Large intestine (tissue), 12 donors: ENCODE measurements at places on chromosomes 3 and 15. TPM values are rescaled to one million over a fixed set of nuclear protein-coding genes. Genes with fewer than 3 reads are reported as not detected.

DNA sequence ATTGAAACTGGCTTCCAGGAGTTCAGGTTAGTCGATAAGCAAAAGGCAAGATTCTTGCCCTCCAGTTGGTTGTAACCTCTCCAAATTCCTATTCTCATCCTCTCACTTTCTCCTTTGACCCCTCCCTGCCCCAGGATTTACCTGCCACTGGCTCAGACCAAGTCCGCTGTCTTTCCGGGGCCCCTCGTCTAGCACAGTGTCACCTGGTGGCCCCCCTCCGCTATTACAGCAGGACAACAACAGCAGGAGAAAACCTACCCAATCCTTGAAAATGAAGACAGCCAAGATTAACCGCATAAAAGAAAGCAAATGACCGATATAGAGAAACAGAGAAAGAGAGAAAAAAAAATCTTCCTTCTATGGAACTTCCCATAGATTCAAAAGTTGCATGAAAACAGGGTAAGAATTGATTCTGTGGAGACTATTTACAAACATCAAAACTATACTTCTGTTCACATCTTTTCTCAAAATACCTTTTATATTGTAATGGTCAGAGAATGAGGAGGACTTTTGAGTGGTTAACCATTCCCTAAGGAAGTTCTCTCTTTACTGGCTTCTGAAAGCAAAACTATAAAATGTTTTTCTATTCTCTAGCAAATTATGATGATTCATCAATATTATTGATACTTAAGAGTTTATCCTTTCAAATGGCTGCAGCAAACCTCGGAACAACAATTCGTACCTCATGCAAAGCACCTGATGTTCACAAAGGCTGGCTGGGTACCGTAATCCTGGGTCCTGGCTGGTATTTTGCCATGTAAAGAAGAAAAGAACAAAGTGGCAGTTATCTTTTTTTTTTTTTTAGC lies 10.0 kb upstream of the ST8SIA2 start:
- H3K4me1 ChIP-seq: no peaks in the 10 kb centered on the region
- no peak for DNase-seq
- H3K4me3 ChIP-seq: no peak overlapping the region
- peaks cover 24% of the 10 kb centered on the region for H3K27me3 ChIP-seq

ALDH1A3 gene
- 23.8 TPM for polyA plus RNA-seq

DNA sequence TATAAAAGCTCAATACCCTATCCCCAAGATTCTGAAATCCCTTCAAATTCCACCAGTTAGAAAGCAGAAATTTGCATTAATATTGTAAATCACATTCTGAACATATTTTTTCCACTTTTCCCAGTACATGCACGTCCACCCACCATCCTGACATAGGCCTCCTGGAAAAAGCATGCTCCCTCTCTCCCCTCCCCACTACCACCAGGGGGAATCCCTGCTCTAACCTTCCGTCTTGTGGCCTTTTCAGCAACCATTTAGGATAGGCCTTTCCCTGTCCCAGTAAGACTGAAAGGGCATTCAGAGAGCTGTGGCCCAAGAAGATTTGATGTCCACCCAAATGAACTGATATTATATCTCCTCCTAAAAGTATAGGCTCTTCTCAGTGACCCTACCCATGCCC lies 182.1 kb downstream of the ARRDC4 start:
- no peak overlapping the region for H3K4me3 ChIP-seq
- no peak overlapping the region for H3K27ac ChIP-seq
- no peak for DNase-seq
- no peaks in the 10 kb centered on the region for H3K4me1 ChIP-seq
- no peaks in the 10 kb centered on the region for H3K27me3 ChIP-seq

- H3K27me3 ChIP-seq: no peaks in the 10 kb centered on the region
- no peaks in the 10 kb centered on the region for H3K4me1 ChIP-seq
- no peak overlapping the region for H3K4me3 ChIP-seq
- no peak overlapping the region for H3K27ac ChIP-seq
- DNase-seq: no peak
These were observed 56.3 kb downstream of the PPARG start for GRCh38 chr3:12345141-12345561.

A4GNT gene
- 0.07 TPM for polyA plus RNA-seq

GABRR3 gene
- not detected for polyA plus RNA-seq

- DNase-seq: peak; percentile 92
- no peaks in the 10 kb centered on the region for H3K36me3 ChIP-seq
- no peak overlapping the region for H3K4me3 ChIP-seq
- H3K27ac ChIP-seq: peak overlapping the region; percentile 25
These were observed 62.2 kb upstream of the MCF2L2 start for GRCh38 chr3:183490653-183491052.

DNA sequence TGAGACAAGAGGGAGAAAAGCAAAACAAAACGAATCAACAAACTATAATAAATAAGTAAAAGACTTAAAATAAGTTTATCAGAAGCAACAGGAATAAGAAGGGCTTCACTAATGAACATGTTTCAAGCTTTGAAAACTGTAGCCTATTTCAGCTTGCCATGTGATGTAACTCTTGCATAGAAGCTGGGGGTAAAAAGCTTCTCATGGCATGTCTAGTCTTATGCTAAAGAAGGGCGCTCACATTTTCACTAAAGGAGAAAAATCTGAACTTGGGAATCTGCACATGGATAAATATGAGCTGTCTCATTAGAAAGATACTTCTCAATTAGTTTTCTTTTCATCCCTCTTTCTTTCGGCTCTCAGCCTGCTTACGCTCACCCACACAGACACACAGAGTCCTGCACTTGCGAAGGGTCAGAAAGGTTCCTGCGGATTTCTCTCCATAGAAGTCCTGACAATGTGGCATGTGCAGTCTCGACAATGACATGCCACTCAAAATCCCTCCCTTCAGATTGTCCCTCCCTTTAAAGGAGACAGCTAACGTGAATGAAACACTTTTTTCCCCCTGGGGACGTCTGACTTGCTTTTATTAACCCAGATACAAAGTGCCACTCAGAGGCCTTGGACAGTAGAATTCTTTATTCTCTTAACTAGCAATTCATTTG lies 568.9 kb upstream of the NR2F2 start:
- no peak for DNase-seq
- no peak overlapping the region for H3K27ac ChIP-seq
- no peak overlapping the region for H3K4me3 ChIP-seq

ISG20 gene
- polyA plus RNA-seq: 4.9 TPM

DNA sequence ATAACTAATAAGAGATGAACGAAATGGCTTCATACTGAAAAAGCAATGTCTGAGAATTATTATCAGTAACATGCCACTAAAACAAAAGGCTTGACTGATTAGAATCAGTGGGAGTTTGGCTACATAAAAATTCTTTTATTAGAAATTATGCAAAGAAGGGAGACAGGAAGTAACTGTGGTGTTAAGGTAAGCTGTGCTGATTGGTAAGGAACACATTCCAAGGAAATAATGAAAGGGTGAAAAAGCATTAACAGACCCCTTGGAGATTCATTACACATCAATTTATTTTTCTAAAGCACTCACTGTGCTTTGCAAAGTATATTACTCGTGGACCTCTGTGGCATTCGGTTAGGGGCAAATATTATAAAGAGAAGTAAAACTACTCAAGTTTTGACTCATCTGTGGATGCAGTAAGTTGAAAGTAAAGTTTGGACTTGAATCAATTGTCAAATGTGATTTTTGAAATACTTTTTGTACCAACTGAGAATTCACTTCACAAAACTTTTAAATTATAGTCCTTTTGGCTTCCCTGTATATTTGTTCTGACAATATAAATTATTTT lies 176.1 kb upstream of the ZPLD1 start:
- no peaks in the 10 kb centered on the region for H3K27me3 ChIP-seq
- H3K4me3 ChIP-seq: no peak overlapping the region
- no peak for DNase-seq
- H3K27ac ChIP-seq: no peak overlapping the region
